ENCODE measurements at places on chromosomes 2 and 18.

- DNase-seq = no peak
These were observed 221.5 kb downstream of the ANKRD30B start for GRCh38 chr18:14969500-14969899.

GRCh38 chr18:79657342-79657996 lies 22.1 kb upstream of the CTDP1 start:
- DNase-seq = no peak

DNA sequence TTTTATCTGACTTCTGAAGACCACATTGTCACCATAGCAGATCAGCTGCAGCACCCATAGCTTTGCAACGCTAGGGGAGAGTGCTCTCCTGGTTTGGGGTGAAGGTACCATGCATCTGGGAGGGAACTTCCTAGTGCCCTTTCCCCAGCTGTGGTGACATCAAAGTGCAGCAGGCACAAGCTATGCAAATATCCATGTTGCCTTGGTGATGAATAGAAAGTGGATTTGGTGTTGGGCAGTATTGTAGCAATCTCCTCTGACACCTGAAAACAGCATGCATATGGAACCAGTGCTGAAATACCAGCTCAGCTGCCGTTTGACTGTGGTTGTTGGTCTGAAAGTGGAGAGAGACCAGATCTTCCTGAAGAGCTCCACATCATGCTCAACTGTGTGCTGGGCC lies 37.1 kb downstream of the BCL2L11 start:
- no peak for DNase-seq

GRCh38 chr18:24482821-24483220 lies 22.4 kb downstream of the HRH4 start:
- DNase-seq = no peak

DNA sequence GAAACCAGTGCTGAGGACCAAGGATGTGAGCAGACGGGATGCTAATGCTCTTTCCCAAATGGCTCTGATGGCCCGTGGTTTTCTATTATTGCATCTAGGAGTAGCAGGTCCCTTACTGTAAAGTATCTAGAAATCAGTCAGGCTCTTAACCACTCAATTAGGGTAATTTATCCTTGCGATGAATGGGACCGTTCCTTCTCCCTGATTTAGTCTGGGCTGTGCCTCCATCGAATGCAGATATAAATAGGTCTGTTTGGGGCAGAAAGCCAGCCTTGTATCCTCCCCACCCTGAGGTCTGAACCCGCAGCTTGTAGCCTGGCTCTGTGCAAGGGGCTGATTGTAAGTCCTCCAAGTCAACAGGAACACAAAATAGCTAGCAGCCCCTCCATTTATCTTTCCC lies 9.5 kb upstream of the SMARCAL1 start:
- DNase-seq = no peak

GRCh38 chr2:219245148-219245898 lies at the start of the genes GLB1L and STK16:
TSS of gene GLB1L (minus strand) at chr2:219245444. CDS start at chr2:219243573, 1,871 bp downstream.
TSS of gene STK16 (plus strand) at chr2:219245479. CDS start at chr2:219246000, 521 bp downstream.
- peak; percentile 88 for DNase-seq
